Panc1 (cell line): ENCODE measurements at places on chromosomes 4 and X. TPM values are rescaled to one million over a fixed set of nuclear protein-coding genes. Genes with fewer than 3 reads are reported as not detected.

GRCh38 chr4:158003212-158003611, 169.6 kb downstream of the GASK1B start:
- no peak for DNase-seq

The ATRX gene
- total RNA-seq, result 85.8 TPM

The ASMT gene
- total RNA-seq, result not detected

DNA sequence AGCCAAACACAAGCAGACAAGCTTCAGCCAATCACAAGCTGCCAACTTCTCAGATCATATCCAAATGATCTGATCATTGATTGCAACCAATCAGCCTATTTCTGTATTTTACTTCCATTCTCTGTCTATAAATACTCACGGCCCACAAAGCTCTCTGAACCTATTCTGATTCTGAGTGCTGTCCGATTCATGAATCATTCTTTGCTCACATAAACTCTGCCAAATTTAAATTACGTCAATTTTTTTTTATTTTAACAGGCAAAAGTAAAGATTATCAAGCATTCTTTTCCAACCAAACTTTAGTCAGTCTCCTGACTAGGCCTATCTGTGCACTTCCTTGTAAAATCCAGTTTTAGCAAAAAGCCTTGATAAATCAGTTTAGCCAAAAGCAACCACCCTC, 1.8 kb upstream of the TCEANC start:
- DNase-seq, result no peak

The NFXL1 gene
- total RNA-seq, result 9.2 TPM

DNA sequence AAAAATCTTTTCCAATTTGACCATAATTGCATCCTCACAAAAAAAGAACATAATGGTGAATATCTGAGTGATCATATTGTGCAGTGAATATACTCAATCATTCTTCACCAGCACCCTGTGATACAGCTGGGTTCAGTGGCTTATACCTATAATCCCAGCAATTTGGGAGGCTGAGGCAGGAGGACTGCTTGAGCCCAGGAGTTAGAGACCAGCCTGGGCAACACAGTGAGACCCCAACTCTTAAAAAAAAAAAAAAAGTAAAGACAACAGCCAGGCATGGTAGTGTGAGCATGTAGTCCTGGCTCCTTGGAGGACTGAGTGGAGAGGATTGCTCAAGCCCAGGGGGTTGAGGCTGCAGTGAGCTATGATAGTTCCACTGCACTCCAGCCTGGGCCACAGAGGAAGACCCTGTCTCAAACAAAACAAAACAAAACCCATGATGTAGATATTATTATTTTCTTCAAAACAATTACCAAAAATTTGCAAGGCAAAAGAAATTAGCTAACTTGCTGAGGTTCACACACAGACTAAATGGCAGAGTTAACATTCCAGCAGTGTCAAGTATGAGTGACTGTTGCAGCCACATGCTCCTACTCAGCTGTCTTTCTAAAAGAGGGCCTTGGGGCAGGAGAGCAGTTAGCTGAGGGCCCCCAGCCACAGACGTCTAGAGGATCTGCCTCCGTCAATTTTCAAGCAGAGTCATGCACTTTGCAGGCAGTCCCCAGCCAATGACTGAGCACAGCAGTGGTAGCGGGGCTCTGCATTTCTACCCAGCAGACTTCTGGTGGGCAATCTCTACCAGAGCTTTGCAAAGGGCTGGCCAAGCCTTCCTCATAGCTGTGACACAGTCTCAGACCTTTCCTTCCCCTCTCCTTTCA, 33.4 kb downstream of the ADGRA3 start:
- no peak for DNase-seq

DNA sequence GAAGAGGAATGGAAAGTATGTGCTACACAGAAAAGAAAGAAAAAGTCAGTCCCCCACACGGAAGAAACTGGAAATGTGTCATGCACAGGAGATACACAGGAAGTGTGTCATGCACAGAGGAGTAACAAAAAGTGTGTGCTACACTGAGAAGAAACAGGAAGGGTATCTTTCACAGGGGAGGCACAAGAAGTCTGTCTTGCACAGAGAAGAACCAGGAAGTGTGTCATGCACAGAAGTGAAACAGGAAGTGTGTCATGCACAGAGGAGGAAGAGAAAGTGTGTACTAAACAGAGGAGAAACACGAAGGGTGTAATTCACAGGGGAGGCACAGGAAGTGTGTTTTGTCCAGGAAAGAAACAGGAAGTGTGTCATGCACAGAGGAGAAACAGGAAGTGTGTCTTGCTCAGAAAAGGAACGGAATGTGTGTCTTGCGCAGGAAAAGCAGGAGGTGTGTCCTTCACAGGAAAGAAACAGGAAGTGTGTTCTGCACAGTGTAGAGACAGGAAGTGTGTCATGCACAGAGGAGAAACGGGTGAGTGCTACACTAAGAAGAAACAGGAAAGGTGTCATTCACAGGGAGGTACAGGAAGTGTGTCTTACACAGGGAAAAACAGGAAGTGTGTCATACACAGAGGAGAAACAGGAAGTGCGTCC, 527.2 kb upstream of the PRKX start:
- no peak for DNase-seq

The MTNR1A gene
- total RNA-seq, result 0.23 TPM

DNA sequence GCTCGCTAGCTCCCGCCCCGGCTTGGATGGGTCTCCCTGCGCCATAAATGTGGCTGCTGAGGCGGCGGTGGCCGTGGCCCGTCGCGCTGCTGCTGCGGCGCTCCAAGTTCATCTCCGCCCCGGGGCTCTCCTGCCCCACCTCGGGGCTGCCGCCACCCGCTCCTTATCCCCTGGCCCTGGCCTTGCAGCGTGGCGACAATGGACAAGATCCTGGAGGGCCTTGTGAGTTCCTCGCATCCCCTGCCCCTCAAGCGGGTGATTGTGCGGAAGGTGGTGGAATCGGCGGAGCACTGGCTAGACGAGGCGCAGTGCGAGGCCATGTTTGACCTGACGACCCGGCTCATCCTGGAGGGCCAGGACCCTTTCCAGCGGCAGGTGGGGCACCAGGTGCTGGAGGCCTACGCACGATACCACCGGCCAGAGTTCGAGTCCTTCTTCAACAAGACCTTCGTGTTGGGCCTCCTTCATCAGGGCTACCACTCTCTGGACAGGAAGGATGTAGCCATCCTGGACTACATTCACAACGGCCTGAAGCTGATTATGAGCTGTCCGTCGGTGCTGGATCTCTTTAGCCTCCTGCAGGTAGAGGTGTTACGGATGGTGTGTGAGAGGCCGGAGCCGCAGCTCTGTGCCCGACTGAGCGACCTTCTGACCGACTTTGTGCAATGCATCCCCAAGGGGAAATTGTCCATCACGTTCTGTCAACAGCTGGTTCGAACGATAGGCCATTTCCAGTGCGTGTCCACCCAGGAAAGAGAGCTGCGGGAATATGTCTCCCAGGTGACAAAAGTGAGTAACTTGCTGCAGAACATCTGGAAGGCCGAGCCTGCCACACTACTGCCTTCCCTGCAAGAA, 763 bp downstream of the USP38 start:
- no peak for DNase-seq

- no peak for DNase-seq
Observed at GRCh38 chrX:123425904-123426303, 241.8 kb downstream of the GRIA3 start.

DNA sequence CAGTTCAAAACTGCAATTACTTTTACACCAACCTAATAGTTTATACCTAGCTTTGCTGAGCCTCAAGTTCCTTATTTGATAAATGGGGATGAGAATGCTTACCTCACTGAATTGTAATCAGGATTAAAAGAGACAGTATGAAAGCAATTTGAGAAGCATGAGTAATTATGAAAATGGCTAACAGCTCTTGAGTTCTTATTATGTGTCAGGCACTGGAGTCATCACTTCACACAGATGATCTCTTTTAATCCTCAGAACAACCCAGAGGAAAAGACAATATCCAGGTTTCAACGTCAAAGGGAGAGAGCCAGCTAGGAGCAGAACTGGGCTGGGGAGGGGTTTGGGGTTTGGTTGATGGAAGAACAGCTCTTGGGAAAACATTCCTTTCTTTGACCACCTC, 221.0 kb upstream of the NWD2 start:
- DNase-seq, result no peak

The NPY1R gene
- total RNA-seq, result not detected

The UGT2B10 gene
- not detected for total RNA-seq

The PGRMC2 gene
- total RNA-seq, result 47.6 TPM

The TMEM150C gene
- total RNA-seq, result 1.8 TPM

The EVC2 gene
- not detected for total RNA-seq

The MAGEA2 gene
- 0.28 TPM for total RNA-seq
